ENCODE measurements at places on chromosomes 2 and 18. TPM values are rescaled to one million over a fixed set of nuclear protein-coding genes. Genes with fewer than 3 reads are reported as not detected.

The RBKS gene
- 0.76 TPM for total RNA-seq

The WNT10A gene
- total RNA-seq, result 0.18 TPM

The GPR75 gene
- total RNA-seq, result 3.7 TPM

GRCh38 chr18:78658531-78658930, 321.1 kb upstream of the SALL3 start:
- DNase-seq, result no peak

- no peak for DNase-seq
Measured at GRCh38 chr2:233743464-233744259, 14.8 kb downstream of the UGT1A3 start.

GRCh38 chr2:7440977-7441376, 523.8 kb downstream of the RNF144A start:
- no peak for DNase-seq
